ENCODE measurements at places on chromosomes 7 and 10.

GRCh38 chr10:5991708-5992107 is 14.4 kb upstream of the IL15RA start:
- DNase-seq: no peak

DNA sequence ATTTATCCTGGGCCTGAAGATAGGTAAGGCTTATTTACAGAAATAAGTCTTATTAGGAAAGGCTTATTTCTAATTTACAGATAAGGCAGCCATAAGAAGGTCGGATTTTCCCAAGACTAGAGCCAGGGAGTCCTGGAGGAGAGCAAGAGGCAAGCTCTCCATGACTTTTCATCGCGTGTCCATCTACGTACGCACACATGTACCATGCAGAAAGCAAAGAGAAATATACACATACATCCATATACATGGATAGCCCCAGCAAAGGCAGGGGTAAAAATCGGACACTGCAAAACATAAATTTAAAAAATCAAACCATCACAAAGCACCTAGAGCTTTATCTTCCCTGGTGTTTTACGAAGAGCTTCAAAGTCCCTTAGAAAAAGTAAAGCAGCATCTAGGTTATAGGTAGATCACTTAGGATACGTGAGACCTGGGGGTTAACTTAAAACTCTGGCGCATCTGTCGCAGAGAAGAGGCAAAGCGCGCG is 25.8 kb upstream of the ZRANB1 start:
- no peak for DNase-seq

DNA sequence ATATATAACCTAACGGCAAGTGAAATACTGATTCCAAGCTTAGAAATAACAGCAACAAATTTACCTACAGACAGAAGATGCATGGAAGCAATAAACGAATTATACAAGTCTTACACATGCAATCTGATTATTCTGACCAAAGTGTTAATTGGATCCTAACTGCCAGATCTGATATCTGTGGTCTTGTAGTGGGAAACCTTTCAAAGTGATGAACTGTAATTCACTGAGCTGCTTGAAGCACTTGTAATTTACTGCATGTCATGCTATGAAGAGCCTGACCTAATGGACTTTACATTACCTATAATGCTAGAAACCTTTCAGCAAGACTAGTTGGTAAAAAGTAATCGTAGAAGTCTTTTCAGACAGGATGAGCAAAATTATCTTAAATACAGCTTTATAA is 205.6 kb downstream of the FOXP2 start:
- no peak for DNase-seq

DNA sequence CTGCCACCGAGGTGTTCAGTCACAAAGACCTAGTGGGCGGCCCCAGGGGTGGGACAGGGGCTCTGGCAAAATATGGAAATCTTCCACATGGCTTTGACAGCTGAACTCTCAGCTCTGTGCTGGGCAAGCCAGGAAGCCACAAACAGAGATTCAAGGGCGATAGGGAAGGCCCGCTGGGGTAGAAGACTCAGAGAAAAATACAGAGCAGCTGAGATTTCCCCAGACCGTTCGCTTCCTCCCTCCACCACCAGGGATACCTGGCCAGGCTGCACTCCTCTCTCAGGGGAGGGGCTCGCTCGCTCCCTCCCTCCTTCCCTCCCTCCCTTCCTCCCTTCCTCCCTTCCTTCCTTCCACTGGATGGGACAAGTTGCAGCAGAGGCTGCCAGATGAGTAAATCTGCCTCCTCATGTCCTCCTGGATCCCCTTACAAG is 260.5 kb downstream of the PRPF18 start:
- no peak for DNase-seq

DNA sequence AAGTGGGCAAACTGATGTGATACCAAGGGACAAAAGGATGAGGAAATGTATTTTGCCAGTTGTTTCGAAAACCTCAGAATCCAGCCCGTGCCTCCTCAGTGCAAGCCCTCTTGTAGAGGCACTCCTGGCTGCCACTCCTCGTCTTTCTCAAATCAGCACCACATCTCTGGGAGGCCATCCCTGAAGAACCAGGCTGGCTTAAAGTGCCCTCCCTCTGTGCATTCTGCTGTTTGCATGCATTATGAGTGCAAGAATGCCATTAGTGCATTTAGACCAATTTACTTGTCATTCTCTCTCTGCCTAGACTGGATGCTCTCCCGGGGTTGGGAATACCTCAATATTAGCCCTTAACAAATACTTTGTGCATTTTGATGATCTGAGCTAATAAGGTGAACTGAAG is 19.9 kb upstream of the FAM180A start:
- DNase-seq: no peak

- no peak for DNase-seq
Observed at GRCh38 chr7:95549818-95550529, 46.3 kb downstream of the PDK4 start.

DNA sequence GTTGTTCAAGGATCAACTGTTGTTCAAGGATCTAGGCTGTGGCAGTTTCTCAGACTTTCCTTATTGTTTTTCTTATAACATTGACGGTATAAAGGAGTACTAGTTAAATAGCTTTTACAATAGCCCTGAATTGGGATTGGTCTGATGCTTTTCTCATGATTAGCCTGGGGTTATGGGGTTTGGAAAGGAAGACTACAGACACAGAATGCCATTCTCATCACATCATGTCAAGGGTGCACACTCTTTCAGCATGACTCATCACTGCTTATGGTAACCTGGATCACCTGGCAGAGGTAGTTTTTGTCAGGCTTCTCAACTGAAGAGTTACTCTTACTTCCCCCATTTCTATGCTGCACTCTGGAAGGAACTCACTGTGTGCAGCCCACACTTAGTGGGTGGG is 194.2 kb upstream of the NPSR1 start:
- no peak for DNase-seq

- no peak for DNase-seq
Observed at GRCh38 chr10:50417486-50417885, 166.2 kb upstream of the ASAH2 start.

DNA sequence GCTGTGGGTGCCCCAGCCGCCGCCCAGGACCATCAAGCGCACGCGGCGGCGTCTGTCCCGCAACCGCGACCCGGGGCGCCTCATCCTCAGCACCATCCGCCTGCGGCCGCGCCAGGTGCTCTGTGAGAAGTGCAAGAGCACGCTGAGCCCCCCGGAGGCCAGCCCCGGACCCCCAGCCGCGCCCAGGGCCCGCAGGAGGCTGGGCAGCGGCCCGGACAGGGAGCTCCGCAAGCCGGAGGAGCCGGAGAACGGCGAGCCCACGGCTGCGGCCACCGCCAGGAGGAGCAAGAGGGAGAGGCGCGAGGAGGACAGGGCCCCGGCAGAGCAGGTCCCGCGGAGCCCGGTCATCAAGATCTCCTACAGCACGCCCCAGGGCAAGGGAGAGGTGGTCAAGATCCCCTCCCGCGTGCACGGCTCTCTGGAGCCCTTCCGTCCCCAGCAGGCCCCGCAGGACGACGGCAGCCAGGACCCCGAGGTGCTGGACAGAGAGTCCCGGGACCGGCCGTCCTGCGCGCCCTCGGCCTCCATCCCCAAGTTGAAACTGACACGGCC is 8.0 kb downstream of the PWWP2B start:
- DNase-seq: no peak

- DNase-seq: no peak
Observed at GRCh38 chr7:27605689-27606269, 56.9 kb downstream of the HIBADH start.

DNA sequence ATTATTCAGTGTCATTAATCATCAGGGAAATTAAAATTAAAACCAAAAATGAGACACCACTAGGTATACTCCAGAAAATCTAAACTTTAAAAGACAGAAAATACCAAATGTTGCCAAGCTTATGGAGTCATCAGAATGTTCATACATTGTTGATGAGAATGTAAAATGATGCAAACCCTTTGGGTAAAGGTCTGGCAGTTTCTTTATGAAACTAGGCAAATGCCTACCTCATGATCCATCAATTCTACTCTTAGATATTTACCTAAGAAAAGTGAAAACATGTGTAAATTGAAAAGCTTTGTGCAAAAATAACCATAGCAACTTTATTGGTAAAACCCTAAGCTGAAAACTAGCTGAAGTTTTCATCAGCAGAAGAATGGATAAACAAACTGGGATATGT is 329.5 kb upstream of the MEOX2 start:
- DNase-seq: no peak

Measured in stimulated activated CD8-positive, alpha-beta memory T cell treated with anti-CD3 and anti-CD28 coated beads, Interleukin-12 subunit alpha, Interleukin-12 subunit beta, amount 100 ng/mL, for 4 hours (primary cell).